Stimulated activated CD8-positive, alpha-beta memory T cell treated with anti-CD3 and anti-CD28 coated beads, Interleukin-7, amount 100 ng/mL, for 1 hour (primary cell): ENCODE measurements at places on chromosomes 3 and 15.

- no peak for DNase-seq
These were observed 48.8 kb downstream of the PSMD6 start for GRCh38 chr3:63974451-63974850.

GRCh38 chr15:73237910-73238309 lies 130.8 kb downstream of the HCN4 start:
- DNase-seq, result no peak

- DNase-seq, result no peak
These were observed 13.7 kb downstream of the MAP1A start for GRCh38 chr15:43531018-43531670.

DNA sequence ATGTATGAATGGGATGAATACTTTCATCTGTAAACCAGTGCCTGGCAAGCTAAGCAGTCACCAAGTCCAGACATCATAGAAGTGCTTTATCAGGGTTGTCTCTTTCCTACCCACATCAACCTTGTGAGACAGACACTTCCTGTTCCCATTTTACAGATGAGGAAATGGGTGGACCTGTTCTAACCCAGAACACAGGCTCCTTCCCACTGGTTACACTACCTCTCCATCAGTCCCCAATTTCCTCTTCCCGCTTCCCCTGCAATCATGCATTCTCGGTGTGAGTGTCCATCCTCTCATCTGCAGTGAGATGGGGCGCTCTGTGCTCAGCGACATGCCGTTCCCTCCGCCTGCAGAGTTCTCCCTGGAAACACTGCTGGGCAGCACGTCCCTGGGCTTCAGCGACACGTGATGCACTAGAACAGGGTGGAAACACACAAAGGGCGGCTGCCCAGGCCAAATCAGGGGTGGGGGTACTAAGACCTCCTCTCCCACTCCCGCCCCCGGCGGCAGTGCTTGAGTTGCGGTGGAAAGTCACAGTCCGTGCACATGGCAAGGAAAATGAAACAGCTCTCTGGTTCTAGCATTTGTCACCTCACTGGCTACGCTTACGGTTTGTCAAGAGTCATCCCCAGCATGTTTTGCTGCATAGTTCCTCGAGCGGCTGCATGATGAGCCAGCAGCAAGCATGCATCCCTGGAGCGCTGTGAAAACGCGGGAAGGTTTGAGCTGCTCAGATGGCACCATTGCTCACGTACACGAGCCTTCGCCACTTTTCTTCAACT lies 201.1 kb downstream of the ADAMTS17 start:
- no peak for DNase-seq

DNA sequence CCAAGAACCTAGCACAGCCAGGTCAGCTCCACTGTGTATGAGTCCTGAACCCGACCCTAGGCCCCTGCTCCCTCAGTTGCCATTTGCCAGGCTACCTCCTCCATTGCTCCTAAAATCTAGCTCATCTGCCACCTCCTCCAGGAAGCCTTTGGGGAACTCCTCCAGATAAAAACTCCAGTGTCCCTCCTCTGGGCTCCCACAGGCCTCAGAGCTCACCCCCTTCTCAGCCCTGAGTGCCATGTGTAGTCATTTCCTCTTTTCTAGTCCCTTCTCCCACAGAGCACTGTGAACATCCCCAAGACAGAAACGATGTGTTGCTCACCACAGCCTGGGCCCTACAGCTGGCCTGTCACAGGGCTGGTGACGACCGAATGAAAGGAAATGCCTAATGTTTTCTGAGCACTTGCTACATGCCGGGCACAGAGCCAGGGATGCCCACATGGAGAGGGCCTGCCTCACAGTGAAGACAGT lies 61.0 kb downstream of the IQSEC1 start:
- DNase-seq, result no peak

DNA sequence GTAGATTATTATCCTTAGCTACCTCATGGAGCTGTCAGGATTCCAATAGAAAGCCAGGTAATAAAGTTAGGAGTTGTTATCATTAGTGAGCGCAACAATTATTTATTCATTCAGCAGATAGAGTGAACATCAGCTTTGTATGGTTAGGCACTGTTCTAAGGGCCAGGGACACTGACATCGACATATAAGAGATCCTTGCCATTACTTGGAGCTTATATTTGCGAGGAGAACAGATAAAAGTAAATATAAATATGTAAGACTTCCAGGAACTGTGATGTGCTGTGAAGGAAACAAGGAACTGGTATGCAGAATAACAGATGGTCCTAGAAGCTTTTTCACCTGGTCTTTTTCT lies 473 bp downstream of the LSM3 start:
- no peak for DNase-seq

GRCh38 chr3:139302801-139303113 lies 41.1 kb upstream of the MRPS22 start:
- DNase-seq, result no peak

- no peak for DNase-seq
These were observed 47.2 kb upstream of the KLF13 start for GRCh38 chr15:31279221-31280045.

GRCh38 chr3:110806924-110807323 lies 264.7 kb upstream of the NECTIN3 start:
- DNase-seq, result no peak

GRCh38 chr15:46701346-46701745 lies 1016.0 kb upstream of the SEMA6D start:
- DNase-seq, result no peak

DNA sequence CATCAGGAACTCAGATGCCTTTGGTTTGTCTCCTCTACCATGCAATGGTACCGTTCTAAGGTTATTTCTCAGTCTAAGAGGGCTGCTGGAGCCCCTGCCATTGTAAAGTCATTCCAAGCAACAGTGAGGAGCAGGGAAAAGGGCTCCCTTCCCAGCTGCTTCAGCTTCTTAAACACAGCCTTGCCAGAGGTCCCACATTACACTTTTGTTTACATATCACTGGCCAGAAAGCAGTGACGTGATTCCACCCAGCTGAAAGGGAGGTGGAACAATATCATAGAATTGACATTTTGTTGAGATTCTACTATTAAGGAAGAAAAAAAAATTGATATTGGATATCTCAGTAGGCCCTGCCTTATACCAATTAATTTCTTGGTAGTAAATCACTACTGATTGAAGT lies 194.6 kb downstream of the SUCLG2 start:
- no peak for DNase-seq

- DNase-seq, result no peak
These were observed 351.8 kb downstream of the FOXP1 start for GRCh38 chr3:71231680-71232079.

DNA sequence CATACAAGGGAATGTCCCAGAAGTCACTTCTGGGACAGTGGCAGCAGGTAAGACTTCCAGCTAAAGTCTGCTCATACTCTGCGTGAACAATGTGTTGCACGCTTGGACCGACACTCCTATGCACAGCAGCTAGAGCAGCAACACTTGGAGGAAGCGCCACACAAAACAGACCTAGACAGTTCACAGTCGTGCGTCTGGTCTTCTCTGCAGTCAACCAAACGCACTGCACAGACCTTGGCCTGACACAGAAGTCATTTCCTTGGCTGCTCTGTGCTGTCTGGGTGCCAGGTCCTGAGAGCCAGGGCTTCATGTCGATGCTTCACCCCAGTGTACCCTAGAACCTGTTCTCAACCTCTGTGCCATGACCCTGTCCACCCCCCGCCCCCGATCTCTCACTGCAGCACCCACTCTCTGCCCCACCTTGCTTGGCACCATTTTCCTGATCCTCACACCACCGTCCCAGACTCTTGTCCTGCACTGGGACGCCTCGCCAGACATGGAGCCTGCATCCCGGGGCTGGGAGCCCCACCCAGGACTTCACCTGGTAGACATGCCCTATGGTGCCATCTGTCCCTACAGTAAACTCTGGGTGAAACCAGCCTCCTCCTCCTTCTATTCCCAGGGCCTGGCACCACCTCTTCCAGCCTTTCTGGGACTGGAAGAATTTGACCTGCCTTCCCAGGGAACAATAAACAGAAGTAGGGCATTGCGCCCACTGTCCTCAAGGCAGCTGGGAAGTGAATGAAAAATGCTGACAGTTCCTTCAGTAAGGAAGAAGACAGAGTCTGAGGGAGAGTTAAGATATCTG lies 3.1 kb downstream of the ATP10A start:
- DNase-seq, result no peak
